ENCODE measurements at places on chromosomes 1 and 21.

DNA sequence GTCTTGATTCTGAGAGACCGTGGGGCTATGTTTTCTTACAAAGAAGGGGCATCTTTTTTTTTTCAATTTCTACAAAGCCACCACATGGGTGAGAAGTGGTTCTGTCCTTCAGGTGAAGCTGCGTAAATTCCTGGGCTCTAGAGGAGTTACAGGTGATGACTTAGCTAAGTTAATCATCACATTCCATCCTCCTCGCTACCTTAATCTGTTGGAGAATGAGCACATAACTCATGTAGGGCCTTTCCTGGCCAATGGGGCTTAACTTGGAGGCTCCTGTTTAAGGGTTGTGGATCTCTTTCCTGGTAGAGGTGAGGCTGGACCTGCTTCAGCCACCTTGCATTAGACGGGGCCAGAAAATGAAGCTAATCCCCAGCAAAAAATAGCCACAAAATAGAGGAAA, 19.9 kb downstream of the REG4 start:
- DNase-seq, result no peak

DNA sequence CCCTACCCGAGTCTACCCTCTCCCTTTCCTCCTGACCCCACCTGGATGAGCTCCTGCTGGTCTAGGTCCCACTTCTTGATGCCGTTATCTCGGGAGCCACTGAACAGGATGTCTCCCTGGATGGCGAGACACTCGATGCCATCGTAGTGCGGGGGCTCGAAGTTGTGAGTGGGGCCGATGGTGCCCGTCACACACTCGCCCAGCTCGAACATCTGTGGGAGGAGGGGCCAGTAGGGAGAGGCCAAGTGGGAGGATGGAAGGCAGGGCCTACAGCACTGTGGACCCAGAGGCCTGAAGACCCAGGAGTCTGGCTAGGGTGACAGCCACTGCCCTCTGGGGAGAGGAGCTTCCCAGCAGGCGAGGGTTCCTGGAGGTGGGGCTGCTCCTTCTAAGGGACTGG, 48.1 kb downstream of the KIF21B start:
- no peak for DNase-seq

DNA sequence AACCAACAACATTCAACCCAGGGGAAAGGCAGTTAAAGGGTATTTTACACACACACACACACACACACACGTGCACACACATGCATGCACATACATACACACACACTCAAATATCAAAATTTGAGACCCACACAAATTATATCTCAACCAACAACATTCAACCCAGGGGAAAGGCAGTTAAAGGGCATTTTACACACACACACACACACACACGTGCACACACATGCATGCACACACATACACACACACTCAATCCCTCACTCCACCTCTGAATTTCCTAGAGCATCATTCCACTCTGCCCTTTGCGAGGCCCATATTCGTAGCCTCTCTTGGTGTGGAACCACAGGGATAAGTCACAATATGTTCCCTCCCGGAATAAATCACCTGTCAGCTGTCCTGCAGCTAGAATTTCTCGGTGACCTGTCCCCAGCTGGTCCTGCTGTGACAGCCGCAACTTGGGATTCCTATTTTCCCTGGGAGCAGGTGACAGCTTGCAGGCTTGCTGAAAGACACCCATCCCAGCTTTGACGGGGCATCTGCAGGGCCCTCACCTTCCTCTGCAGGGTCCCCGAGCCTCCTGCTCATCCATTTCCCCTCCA, 122.7 kb downstream of the PSMG1 start:
- no peak for DNase-seq

DNA sequence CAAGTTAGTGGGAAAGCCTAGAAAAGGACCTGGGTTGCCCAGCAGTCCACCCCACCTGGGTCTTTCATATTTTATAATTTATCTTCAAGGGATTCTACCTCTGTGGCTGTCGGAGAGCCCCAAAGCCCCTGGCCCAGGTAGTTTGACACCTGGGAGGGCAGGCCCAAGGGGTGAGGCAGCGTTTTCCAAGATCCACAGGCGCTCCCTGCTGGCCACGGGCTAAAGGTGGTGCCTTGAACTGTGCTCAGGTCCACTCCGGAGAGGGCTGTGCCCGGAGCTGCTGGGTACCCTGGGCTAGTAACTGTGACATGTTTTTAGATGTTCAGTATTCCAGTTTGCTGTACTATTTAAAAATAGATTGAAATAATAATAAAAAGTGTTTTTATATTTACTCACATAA, 37.2 kb upstream of the CRNN start:
- DNase-seq, result no peak

DNA sequence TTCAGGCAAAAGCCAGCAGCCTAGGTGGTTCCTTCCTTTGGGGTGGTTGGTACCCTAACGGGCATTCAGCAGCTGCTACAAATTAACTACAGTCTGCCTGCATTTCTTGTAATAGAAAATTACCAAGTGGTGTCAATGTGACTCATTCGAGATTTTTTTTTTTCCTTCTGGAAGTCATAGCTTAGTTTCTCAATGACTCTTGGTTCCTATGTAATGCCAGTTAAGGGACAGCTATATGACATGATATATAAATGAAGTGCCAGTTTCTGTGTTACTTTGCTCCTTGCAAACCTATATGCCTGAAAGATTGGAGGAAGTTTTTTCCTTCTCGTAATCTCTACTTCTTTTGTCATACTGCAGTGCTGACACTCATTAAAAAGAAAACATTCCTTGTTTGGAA, 2.6 kb downstream of the MGST3 start:
- no peak for DNase-seq

DNA sequence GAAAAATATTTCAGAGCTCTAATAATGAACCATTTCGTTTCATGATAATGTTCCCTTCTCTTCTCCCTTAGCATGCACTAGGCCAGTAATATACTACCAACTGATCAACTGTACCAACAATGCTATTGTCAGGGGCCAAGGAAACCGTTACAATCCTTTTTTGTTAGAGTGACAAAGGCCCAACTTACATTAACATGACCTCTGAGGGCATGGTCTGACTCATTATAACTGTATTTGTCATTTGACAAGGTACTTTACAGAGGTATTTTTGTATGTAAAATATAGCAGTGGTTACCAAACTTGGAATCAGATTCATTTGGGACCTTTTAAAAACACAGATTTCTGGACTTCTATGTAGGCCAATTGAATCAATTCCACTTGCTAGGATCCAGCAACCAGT, 102.6 kb upstream of the RRP15 start:
- DNase-seq, result no peak

GRCh38 chr1:83810144-83810543, 188.8 kb downstream of the TTLL7 start:
- DNase-seq, result no peak

GRCh38 chr1:246856371-246856770, 75.4 kb downstream of the AHCTF1 start:
- no peak for DNase-seq

GRCh38 chr1:165355977-165356811, at the start of gene LMX1A:
Gene LMX1A (minus strand): TSS chr1:165356715. CDS start chr1:165355559, 1,156 bp downstream.
- peak; percentile 52 for DNase-seq

GRCh38 chr21:46097336-46098293, at the start of gene COL6A2:
Gene COL6A2 (plus strand): TSS chr21:46098112.
- DNase-seq, result peak; percentile 80

DNA sequence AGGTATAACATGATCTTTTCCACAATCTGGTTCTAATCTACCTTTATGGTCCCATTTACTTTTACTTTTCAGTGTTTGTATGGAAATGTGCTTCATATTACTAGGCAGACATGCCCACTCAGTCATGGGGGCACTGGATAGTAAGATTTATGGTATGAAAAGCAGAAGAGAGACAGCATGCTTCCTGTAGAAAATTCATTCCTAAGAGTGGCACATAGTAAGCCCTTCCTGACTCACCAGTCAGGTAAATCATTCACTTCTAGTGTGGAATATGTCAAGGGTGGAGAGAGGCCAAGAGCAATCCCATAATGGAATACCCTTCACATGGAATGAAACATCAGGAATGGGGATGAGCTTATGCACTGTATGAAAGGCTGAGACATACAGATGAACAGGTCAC, 49.5 kb upstream of the BCL10 start:
- DNase-seq, result no peak

DNA sequence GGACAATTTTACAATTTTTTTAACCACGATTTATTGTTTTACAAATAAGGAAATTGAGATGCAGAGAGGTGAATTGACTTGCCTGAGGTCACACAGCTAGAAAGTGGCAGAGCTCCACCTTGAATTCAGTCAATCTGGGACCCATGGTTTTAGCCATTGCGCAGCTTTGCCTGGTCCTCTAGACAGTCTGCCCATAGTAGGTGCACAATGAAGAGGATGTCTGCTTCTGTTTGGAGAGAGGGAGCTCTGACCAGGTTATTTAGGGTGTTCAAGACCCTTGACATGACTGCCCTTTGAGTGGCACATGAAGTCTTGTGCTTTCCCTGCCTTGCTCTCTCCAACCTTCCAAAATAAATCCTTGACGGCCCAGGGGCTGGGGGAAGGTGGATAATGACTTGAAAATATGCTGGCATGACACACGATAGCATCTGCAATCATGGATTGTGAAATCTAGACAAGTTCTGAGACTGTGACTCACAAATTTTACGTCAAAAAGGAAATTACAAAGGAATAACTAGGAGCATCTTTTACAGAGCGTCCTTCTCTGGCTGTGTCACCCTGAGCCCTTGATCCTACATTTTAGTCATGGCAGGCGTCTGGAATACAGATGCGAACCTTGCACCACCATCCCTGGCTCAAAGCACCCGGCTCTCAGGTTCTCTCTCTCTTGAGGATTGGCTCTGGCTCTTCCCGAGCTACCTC, 26.2 kb upstream of the ID3 start:
- DNase-seq, result no peak

DNA sequence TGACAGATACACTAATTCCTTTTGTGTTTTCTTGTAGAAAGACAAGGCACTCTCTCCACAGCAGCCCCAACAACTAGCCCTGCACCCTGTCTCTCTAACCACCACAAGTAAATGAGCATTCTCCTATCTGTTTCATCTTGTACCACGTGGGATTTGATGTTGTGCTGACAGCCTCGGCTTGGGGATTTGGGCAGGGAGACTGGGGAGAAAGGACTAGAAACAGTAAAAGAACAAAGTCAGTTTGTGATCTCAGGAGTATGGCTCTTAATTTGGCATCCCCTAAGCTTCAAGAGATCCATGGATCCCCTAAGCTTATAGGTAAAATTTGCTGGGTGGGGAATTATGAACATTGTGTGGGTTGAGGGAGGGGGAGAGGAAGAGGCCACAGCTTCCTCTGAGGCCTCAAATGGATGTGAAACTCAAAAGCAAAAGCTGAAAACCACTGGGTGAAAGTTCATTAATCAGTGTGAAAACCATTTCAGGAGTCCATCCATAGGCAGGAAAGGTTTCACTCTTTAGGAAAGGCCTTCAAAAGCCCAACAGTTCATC, 3.1 kb downstream of the C1orf162 start:
- no peak for DNase-seq

GRCh38 chr1:205073511-205073910, 10.7 kb downstream of the TMEM81 start:
- DNase-seq, result no peak
